ENCODE measurements at places on chromosomes 7 and 10. TPM values are rescaled to one million over a fixed set of nuclear protein-coding genes. Genes with fewer than 3 reads are reported as not detected.

- no peak for DNase-seq
- H3K36me3 ChIP-seq = no peaks in the 10 kb centered on the region
- H3K27ac ChIP-seq = no peak overlapping the region
Measured at GRCh38 chr10:33098951-33099663, 141.1 kb upstream of the ITGB1 start.

ACTL6B gene
- total RNA-seq = not detected

DNA sequence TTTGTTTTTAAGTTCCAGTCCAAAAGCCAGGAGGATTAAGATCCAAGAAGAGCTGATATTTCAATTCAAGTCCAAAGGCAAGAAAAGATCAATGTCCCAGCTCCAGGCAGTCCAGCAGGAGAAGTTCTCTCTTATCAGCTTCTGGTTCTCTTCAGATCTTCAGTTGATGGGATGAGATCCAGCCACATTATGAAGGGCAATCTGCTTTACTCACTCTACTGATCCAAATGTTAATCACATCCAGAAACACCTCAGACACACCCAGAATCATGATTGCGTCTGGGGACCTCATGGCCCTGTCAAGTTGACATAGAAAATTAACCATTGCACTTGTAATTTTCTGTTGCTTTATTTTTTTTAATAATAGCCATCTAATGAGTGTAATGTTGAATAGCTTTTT, 178.4 kb downstream of the HERPUD2 start:
- H3K27ac ChIP-seq = no peak overlapping the region
- DNase-seq = no peak
- no peaks in the 10 kb centered on the region for H3K27me3 ChIP-seq

DNA sequence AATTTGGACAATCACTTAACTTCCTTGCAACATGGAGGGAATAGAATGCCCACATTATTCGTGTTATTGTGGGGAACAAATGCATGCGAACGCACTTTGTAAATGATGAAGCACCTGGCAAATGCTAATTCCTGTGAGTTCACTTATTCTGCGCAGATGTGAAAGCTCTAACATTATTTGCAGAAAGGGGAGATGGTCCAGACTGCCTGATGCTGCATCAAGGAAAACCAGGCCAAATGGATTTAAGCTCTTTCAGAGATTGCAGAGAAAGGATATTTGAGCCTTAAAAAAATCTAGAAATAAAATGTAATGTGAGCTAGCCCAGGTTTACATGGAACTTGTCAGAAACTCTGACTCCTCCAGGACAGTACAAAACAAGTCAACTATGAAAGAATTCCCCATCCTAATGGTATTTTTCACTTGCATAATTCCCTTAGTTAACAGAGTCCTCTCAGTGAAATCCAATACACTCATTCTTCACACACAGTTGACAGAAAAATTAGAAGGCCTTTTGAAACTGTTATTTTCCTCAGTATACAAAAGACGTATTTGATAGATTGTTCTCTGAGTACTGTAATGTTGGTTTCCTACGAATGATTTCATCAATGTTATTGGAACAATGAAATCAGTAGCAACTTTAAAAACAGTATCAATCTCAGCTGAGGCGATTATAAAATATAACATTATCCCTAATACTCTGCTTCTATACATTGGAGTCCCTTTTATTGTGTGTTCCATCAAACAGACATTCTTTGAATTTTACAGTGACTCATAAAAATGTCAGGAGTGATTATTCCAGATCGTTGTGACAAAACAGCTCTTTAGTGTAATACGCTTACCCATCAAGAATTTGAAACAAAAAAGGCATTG, 136.3 kb upstream of the ANK3 start:
- no peak for DNase-seq
- no peaks in the 10 kb centered on the region for H3K27me3 ChIP-seq
- H3K27ac ChIP-seq = no peak overlapping the region
- no peaks in the 10 kb centered on the region for H3K36me3 ChIP-seq
- no peak overlapping the region for H3K4me3 ChIP-seq
- no peaks in the 10 kb centered on the region for H3K4me1 ChIP-seq

- H3K4me1 ChIP-seq = no peaks in the 10 kb centered on the region
- H3K27ac ChIP-seq = no peak overlapping the region
- H3K27me3 ChIP-seq = no peaks in the 10 kb centered on the region
- no peak for DNase-seq
- H3K36me3 ChIP-seq = no peaks in the 10 kb centered on the region
Measured at GRCh38 chr7:34191162-34191561, 285.8 kb downstream of the BMPER start.

GRCh38 chr10:69495666-69496065, 44.4 kb downstream of the TSPAN15 start:
- no peaks in the 10 kb centered on the region for H3K4me1 ChIP-seq
- no peaks in the 10 kb centered on the region for H3K36me3 ChIP-seq
- no peaks in the 10 kb centered on the region for H3K27me3 ChIP-seq
- no peak overlapping the region for H3K4me3 ChIP-seq
- H3K27ac ChIP-seq = no peak overlapping the region

LBX1 gene
- not detected for total RNA-seq

CFAP69 gene
- 0.80 TPM for total RNA-seq

DNA sequence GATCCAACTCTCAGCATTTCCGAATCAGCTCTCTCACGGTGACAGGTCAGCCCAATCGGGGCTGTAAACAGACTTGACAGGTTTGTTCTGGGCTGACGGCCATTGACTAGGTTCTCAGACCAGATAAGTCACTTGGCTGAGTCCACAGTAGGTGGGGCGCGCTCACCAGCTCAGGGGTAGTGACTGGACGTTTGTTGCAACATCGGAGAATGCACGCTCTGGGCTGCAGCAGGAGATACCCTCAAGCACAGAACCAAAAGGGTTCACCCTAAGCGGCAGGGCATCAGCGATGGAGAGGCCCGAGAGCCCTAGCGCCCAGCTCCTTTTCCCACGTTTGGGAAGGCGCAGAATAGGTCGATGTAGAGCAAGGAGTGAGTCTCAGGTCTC, 1.8 kb downstream of the KLLN start:
- peaks cover 16% of the 10 kb centered on the region for H3K4me1 ChIP-seq
- H3K4me3 ChIP-seq = peak overlapping the region; percentile 90
- H3K27ac ChIP-seq = peak overlapping the region; percentile 75
- no peak for DNase-seq
- H3K36me3 ChIP-seq = peaks cover 10% of the 10 kb centered on the region

DNA sequence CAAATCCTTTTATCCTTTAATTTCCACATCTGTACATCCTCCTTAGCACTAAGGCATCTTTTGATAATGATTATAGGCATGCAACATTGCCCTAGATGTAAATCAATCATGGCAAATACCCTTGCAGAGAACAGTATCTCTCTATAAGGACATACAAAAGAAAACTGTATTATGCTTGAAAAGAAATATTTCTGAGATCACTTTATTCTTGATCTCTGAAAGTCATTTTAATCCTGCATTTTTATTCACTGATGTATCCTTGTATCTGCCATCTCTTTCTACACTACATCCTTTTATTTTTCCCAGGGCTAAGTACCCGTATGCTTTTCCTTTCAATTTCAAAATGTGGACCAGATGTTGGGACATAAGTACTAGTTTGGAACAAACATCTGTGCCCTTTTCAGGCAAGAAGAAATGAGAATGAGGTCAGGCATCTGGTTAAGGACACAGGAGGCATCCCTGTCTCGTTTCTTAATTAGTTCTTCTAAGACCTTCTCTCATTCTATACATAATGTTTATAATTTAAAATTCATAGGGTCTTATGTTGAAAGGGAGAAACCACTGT, 338.6 kb downstream of the CNTNAP2 start:
- H3K36me3 ChIP-seq = no peaks in the 10 kb centered on the region
- H3K27me3 ChIP-seq = no peaks in the 10 kb centered on the region
- no peaks in the 10 kb centered on the region for H3K4me1 ChIP-seq
- no peak overlapping the region for H3K4me3 ChIP-seq

DNA sequence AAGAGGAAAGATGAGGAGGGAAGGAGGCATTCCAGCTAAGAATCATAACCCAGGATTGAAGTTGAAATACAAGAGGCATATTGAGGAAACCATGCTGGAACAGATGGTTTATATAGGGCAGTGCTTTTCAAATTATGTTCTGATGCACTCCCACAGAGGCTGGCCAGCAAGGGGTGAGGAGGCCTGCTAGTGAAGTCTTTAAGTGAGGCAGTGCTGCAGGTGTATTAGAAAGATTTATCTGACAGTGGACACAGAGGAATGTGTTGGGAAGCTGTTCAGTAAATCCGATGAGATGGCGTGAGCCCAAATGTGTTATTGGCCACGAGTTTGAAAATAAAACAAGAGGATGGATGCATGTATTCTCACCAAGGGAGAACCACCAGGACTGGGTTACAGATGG, 28.6 kb downstream of the REEP3 start:
- no peak overlapping the region for H3K27ac ChIP-seq
- DNase-seq = no peak
- no peaks in the 10 kb centered on the region for H3K36me3 ChIP-seq
- no peaks in the 10 kb centered on the region for H3K27me3 ChIP-seq

- H3K4me1 ChIP-seq = no peaks in the 10 kb centered on the region
- no peaks in the 10 kb centered on the region for H3K36me3 ChIP-seq
- no peak for DNase-seq
- no peak overlapping the region for H3K4me3 ChIP-seq
Measured at GRCh38 chr10:35433851-35434426, 97.6 kb downstream of the CCNY start.

NRAP gene
- not detected for total RNA-seq

- H3K36me3 ChIP-seq = no peaks in the 10 kb centered on the region
- no peak overlapping the region for H3K27ac ChIP-seq
- no peak for DNase-seq
- no peak overlapping the region for H3K4me3 ChIP-seq
- H3K4me1 ChIP-seq = no peaks in the 10 kb centered on the region
Measured at GRCh38 chr10:128017822-128018221, 108.4 kb downstream of the MKI67 start.

DNA sequence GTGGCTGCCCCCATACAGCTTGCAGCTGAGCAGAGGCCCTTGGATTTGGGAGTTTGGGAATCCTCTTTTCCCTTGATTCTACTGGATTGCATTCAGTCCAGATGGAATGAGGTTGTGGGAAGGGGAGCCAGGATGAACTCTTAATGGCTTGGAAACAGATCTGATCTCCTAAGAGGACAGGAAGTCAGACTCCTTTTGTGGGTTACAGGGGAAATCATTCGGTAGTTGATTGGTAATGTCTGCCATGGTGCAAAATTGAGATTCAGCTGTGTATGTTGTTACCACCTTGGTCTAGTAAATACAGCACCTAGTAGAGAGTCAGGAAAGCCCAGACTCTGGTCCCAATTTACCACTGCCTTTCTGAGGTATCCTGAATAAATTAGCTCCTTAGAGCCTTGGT, 144.2 kb upstream of the TNRC18 start:
- no peaks in the 10 kb centered on the region for H3K27me3 ChIP-seq
- no peak overlapping the region for H3K27ac ChIP-seq
- peaks cover 15% of the 10 kb centered on the region for H3K4me1 ChIP-seq

CHRM2 gene
- not detected for total RNA-seq

- H3K36me3 ChIP-seq = no peaks in the 10 kb centered on the region
- peak; percentile 54 for DNase-seq
- H3K4me3 ChIP-seq = peak overlapping the region; percentile 68
- H3K27ac ChIP-seq = peak overlapping the region; percentile 78
- H3K4me1 ChIP-seq = peaks cover 45% of the 10 kb centered on the region
- H3K27me3 ChIP-seq = no peaks in the 10 kb centered on the region
Measured at GRCh38 chr10:72260976-72261783, 12.5 kb upstream of the DDIT4 start.

- no peaks in the 10 kb centered on the region for H3K27me3 ChIP-seq
- no peak for DNase-seq
- no peaks in the 10 kb centered on the region for H3K4me1 ChIP-seq
- no peak overlapping the region for H3K27ac ChIP-seq
- no peak overlapping the region for H3K4me3 ChIP-seq
- H3K36me3 ChIP-seq = no peaks in the 10 kb centered on the region
Measured at GRCh38 chr10:114623661-114624294, 34.3 kb downstream of the ABLIM1 start.

ST8SIA6 gene
- 0.43 TPM for total RNA-seq

DNA sequence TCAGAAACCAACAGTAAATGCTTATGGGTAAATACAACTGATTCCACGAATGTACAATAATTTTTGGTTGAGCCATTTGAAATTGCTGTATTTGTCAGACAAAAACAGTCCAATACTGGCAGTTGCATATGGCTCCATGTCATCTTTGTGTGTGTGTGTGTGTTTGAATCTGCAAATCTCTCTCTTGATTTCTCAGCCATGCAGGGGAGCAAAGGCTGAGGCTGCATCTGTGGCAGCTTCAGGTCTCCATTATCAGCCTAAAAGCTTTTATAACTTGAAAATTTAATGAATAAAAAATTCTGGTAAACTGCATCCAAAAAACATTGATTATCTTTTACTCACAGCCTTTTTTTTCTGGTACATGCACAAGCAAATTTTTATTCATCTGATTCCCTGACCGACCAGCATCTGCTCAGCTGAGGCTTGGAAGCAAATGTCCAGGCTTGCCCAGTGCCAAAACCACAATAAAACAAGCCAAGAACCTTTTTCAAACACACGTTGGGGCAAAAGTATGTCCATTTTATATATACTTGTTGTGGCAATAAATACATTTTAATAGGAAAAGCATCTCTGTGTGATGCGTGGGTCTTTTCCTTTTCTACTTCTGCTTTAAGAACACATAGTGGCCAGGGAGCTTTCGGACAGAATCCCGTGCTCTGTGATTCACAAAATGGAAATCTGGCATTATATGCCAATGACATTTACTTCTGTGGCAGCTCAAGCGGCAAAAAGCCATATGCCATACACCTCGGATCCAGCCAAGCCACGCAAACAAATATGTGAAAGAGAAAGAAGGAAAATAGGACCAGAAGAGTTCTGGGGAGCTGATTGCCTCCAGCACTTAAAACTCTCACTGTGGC, 275.6 kb upstream of the AOAH start:
- H3K36me3 ChIP-seq = no peaks in the 10 kb centered on the region
- DNase-seq = no peak
- no peak overlapping the region for H3K27ac ChIP-seq
- H3K4me1 ChIP-seq = no peaks in the 10 kb centered on the region

DNA sequence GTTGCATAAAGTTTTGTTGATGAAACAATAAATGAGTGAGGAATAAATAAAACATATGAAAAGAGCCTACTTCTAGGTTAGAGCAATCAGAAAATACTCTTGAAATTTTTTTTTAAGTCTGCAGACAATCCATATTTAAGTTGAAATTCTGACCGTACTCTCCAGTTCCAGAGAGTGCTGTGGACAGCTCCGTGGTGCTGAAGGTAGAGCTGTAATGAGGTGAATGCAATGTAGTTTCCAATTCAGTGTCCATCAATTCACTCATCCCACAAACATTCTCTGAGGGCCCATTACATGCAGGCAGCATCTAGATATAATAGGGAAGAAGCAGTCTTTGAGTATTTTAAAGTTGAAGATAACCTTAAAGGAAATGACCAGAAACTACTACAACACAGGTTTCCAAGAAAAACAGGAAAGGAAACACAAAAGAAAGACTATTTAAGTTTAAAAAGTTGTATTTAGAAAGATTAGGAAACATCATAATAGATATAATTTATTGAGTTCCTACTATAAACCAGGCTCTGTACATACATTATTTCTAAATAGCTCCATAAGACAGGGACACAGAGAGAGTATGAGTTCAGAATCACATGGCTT, 44.0 kb upstream of the CRTAC1 start:
- H3K27me3 ChIP-seq = no peaks in the 10 kb centered on the region
- no peaks in the 10 kb centered on the region for H3K4me1 ChIP-seq
- no peak overlapping the region for H3K27ac ChIP-seq
- H3K4me3 ChIP-seq = no peak overlapping the region

ZNF746 gene
- 23.6 TPM for total RNA-seq

GRCh38 chr10:62894156-62894555, 78.0 kb upstream of the EGR2 start:
- H3K4me1 ChIP-seq = no peaks in the 10 kb centered on the region
- no peaks in the 10 kb centered on the region for H3K27me3 ChIP-seq
- no peak overlapping the region for H3K27ac ChIP-seq
- DNase-seq = no peak
- H3K4me3 ChIP-seq = no peak overlapping the region
